ENCODE measurements at places on chromosomes 4 and X.

- no peak for DNase-seq
Observed at GRCh38 chr4:152359208-152360044, 176.5 kb downstream of the FBXW7 start.

GRCh38 chrX:40108162-40108958, 10.6 kb upstream of the BCOR start:
- DNase-seq = no peak

DNA sequence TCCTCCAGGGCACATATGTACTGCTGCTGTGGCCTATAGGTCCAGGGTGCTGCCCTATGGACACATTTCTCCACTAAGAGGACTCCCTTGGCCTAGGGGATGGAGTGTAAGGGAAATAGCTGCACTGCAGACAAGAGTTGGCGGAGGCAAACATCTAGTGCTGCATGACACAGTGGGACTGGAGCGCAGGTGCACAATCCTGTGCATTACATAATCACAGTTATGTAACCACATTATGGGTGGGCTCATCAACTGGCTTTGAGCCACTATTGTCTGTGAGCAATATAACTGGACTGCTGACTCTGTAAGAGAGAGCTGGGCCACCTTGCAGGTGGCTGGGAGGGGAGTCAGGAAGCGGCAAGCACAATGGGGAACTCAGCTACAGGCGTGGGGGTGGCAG, 3.2 kb upstream of the TIGD2 start:
- no peak for DNase-seq

- no peak for DNase-seq
Observed at GRCh38 chr4:23035521-23036056, 342.9 kb downstream of the GBA3 start.

DNA sequence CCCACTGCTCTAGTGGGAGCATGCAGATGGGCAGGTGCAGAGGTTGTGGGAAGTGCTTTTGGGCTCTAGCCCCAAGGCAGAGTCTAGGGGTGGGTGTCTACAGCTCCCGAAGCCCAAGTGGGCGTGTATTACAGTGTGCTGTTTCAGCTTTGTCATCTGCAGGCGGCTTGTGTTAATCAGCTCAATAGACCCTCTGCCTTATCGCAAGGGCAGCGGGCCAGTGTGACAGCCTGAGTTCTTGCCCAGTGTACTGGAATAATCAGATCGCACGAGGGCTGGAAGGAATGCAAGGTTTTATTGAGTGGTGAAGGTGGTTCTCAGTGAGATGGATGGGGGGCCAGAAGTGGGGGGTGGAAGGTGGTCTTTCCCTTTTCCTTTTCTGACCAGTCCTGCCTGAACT, 529.4 kb upstream of the AMOT start:
- DNase-seq = no peak

- peak; percentile 95 for DNase-seq
Observed at GRCh38 chr4:48127682-48128404, 6.2 kb downstream of the TXK start.

DNA sequence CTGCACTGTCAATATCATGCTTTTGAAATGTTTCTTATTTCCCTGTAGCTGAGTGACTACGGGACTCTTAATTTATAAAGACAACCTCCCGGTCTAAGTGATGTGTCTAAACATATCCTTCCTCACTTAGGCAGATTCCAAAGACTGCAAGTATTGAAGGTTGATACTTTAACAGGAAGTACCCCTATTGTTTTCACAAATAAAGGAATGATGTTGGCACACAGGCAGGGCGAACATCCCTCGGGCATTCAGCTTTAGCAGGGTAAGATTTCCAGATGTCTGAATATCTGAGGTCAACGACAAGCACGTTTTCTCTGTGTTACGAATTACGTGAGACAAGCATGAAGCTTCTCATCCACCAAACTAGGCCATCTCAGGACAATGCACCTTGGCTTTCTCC, 638.0 kb upstream of the FRG1 start:
- no peak for DNase-seq

- DNase-seq = no peak
Observed at GRCh38 chr4:57412259-57413054, 302.3 kb upstream of the IGFBP7 start.

GRCh38 chrX:153685156-153685536, 2.6 kb upstream of the SLC6A8 start:
- DNase-seq = no peak

DNA sequence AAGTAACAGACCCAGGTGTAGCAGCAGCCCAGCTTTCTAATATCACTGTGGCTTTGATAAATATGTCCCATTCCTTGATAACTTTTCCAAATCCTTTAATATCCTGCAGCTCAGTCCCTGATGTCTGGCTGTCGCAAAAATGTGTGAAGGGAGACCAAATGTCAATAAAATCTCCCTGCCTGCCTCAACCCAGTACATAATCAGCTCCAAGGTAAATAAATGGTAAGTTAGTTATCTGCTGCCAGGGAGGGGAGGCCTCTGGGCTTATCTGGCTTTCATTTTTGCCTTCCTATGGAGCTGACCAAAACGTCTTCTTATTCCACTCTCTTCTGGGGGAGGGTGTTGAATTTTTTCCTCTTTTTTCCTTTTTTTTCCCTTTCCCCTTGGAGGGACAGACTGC, 630.6 kb downstream of the MID1IP1 start:
- no peak for DNase-seq

DNA sequence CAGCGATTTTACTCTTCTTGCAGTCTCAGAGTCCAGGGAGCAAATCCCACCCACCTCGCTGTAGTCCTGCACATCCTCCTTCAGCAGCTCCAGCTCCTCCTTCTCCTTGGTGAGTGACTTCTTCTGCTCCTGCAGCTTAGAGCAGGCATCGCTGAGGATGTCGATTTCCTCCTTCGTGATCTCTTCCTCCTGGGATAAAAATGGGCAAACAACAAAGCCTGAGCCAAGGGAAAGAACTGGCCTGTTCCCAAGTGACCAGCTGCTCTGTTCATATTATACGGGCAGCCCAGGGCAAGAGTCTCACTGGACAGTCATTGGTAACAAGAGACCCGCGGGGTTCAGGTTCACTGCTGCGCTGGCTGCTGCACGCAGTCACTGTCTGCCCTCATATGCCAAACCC, 26.2 kb downstream of the FGFR3 start:
- DNase-seq = no peak

DNA sequence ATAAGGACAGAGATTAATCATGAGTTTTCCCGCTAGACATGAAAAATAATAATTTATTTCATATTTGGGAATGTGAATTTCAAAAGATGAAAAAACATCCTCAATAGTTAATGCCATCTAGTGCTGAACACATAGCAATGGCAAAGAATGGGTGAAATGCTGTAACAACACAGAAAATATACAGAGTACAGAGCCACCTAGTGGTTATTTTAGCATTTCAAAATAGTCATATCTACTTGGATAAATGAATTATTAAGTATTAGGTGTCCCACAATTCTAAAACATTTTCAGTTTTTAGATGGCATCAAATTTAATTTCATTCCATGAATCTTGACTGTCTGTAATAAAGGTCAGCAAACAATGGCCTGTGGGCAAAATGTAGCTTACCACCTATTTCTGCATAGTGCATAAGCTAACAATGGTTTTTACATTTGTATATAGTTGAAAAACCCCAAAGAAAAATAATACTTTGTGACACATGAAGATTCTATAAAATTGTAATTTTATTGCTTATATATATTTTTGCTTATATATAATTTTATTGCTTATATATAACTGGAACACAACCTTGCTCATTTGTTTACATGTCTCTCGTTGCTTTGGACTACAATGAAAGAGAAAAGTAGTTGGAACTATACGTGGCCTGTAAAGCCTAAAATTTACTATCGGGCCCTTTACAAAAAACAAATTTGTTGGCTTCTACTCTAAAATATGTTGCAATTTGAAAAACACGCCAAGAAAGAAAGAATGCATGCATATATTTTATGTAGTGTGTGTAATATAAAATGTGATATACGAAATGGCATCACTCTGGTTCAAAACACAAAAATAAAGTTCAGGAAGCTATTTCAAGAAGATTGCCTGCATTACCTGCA, 99.1 kb upstream of the FAM47C start:
- DNase-seq = no peak

- DNase-seq = no peak
Observed at GRCh38 chr4:79013756-79014155, 74.5 kb upstream of the PAQR3 start.

GRCh38 chr4:87134122-87134521, 86.3 kb downstream of the KLHL8 start:
- no peak for DNase-seq

- DNase-seq = no peak
Observed at GRCh38 chr4:129144755-129145206, 48.8 kb downstream of the C4orf33 start.

DNA sequence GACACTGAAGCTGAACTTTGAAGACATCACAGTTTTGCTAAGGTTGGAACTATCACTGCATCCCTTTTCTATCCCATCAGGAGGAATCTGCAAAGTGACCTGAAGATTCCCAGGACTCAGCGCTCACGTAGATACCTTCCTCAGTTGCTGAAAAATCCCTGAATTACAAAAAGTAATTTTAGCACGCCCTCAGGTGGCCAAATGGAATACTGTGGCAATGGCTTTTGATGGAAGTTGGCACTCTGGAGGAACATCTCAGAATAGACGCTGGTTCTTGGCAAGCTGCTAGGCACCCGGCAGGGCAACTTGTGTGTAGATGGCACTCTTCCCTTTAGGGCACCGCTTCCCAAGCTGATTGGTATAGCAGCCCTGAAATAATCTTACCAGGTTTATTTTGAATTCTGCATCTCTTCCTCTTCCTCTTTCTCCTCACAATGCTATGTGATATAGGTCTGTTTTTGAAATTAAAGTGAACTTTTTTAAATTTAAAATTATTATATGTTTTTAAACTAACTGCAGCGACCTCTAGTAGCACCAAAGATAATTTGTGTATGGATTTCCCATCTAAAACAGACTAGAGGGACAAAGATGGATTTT, 16.3 kb upstream of the ESX1 start:
- DNase-seq = peak; percentile 64

DNA sequence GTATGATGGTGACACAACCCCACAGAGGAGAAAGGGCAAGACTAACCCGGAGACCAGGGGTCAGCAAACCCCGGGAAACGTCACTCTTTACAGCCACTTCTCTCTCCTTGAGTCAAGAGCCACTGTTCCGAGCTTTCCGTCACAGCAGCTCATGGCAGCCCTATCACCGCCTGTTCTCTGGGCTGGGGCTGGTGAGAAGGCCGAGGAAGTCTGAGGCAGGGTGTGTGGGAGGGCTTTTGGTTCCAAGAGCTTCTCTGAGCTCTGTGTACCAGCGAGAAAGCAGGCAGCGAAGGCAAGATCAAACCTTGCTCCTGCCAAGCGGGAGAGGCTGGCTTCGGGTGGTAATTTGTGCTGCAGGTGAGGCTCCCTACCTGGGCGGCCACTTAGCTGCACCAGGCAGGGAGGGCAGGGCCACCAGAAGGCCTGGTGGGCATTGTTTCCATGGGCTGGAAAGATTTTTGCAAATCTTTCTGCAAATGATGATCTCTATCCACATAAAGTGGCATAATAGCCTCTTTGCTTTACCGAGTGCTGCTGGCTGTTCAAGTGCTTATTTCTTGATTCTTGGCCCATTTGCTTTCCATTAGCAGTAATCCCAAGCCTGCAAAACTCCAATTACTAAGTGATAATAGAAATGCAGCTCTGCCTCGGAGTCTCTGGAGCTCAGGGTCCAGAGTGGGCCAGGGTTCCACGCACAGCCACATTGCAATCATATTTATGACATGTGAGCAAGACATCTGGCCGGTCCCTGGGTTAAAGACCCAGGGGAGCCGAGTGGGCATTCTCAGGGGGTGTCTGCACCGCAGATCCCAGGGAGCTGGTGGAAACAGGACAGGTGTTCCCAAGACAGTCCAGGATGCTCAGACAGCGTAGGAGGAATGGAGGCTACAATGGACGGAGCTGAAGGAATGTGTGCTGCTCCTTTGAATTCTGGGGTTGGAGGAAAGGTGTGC, 41.5 kb downstream of the DCTD start:
- DNase-seq = no peak

GRCh38 chr4:113997206-113997605, 17.8 kb upstream of the ARSJ start:
- no peak for DNase-seq

DNA sequence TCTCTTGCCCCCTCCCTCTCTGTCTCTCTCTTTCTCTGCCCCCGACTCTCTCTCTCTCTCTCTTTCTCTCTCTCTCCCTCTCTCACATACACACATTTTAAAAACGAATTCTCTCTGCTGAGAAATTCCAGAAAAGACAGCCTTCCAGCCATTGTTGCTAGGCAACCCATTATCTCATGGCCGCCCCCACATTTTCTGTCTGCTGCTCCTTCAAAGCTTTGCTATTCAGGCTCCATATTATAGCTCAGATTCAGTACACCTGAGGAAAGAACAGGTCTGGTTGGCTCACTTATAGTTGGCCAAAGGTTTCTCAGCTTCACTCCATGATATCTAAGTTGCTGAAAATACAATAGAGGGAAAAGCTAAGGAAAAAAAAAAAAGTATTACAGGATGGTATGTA, 174.4 kb upstream of the RADX start:
- no peak for DNase-seq

DNA sequence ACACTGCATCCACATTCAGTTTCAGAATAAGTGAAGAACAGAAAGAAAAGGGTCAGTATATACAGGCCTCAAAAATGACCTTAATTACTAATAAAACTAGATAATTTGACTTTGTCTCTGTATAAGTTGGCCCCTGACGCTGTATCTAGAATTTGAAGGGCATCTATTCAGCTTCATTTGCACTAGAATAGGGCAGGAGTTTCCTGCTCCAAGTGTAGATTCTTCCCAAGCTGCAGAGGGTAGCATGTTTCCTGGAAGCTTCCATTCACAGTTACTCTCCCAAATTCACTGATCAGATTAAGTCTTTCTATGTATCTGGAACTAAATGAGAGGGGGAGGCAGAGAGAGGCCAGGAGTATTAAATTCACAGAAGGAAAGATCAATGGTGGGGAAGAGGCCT, 90.9 kb downstream of the GC start:
- DNase-seq = no peak

- peak; percentile 50 for DNase-seq
Observed at GRCh38 chr4:2962614-2963174, 512 bp downstream of the NOP14 start.

- no peak for DNase-seq
Observed at GRCh38 chr4:20809812-20810211, 109.6 kb downstream of the PACRGL start.

DNA sequence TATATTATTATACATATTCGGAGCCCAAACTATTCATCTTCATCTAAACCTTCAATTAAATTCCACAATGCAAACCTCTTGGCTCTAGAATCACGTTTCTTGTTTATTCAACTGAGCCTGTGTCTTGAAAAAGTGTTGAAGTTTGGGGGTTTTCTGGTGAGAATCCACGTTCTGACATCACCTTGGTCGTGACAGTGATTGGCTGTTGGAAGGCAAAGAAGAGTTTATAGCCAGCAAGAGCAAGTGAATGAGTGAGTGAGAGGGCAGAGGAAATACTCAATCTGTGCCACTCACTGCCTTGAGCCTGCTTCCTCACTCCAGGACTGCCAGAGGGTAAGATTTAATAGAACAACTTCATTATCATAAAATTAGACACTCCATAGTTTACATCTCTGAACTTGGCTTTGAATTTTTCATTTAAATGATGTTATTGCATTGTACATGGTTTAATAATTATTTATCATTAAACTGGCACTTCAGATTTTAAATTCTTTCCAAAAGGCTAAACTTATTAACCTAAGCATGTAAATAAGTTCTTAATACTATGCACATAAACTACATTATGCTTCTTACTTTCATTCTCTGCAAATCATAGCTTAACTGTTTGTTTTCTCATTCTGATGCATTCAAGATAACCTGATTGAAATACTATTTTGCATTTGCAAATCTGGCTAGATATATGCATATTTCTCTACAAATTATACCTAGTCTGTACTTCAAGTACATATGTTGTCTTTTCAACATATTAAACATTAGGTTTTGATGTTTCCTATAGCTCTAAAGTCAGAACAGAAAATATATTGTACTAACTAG, at the start of gene IBSP:
IBSP (plus strand) TSS at position 254 of the 813 bp plus-strand sequence. CDS start 2,808 bp downstream, outside the sequence.
- no peak for DNase-seq

Data from activated naive CD4-positive, alpha-beta T cell treated with anti-CD3 and anti-CD28 coated beads for 36 hours (primary cell).